ENCODE measurements at places on chromosomes 11 and 22.

DNA sequence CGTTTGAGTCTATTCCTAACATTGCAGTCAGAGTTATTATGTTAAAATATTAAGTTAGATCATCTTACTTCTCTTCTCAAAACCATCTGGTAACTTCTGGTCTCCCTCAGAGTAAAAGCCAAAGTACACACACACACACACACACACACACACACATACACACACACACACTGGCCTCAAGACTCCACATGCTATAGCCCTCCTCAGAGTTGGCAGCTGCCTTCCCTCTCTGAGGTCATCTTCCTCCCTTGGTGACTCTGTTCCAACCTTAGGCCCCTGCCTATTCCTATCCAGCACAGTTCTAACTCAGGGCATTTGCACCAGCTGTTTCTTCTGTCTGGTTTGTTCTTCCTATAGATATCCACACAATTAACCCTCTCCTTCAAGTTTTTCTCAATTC lies 272.0 kb upstream of the SESN3 start:
- no peak for DNase-seq

- peak; percentile 60 for DNase-seq
These were observed 31.0 kb upstream of the PPP2R1B start for GRCh38 chr11:111797145-111797581.

GRCh38 chr11:126521196-126521595 lies 165.7 kb downstream of the ST3GAL4 start:
- DNase-seq: no peak

- DNase-seq: no peak
These were observed 2314.1 kb downstream of the LRRC4C start for GRCh38 chr11:39145346-39145745.

GRCh38 chr11:120268686-120269085 lies 28.7 kb downstream of the POU2F3 start:
- DNase-seq: no peak

GRCh38 chr11:75790986-75791385 lies 22.4 kb downstream of the DGAT2 start:
- DNase-seq: no peak

GRCh38 chr11:47667135-47667534 lies 24.8 kb upstream of the MTCH2 start:
- DNase-seq: no peak

DNA sequence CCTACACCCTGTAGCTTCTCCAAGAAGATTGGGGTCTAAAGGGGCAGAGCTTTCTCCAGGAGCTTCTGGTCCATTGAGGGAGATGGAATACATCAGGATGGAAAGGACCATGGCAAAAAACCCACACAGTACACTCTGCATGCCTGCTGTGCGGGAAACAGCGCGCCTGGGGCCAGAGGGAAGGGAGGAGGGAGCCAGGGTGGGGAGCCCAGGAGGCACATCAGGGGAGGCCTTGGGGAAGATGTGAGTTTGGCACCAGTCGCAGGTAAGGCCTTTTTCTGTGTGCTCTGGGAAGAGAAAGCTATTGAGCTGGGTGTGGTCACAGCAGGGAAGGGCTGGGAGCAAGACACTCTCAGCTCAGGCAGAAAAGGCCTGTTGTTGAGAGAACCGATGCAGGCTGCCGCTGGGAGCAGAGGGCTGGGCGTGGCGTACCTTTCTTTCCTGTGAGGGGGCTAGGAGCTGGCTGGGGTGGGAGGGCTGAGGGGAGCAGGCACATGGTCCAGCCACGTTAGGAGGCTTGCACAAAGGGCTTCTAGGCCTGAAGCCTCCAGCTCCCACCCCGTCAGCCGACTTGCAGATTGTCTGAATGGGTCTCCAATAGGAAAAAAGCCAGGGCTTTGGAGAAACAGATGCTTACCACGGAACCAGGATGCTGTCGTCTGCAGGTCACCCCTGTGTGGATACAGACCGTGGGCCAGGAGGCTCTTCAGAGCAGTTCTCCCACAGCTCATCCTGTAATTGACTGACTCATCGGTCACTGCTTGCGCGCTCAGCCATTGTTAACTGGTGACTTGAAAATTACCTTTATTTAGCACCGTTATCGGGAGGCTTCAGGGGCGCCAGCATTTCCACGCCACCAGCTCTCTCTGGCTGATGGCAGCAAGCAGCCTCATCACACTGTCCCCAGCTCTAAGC lies 237.3 kb downstream of the ST3GAL4 start:
- DNase-seq: no peak

DNA sequence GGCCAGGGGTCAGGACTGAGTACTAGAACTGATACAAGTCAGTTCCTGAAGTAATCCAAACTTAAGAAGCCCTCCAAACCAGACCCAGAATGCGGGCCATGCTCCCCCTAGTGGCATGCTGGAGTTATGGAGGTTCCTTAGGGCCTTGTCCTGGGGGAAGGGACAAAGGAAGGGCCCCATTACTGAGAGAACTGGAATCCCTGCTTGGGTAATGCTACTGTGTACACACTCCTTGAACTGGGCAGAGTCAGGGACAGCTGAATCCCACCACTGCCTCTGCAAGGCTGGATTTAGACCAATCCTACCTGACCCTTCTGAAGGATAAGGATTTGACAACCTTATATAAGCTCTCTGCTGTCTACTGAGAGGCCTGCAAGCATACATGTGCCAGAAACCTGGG lies 97.3 kb upstream of the AKIP1 start:
- DNase-seq: peak; percentile 43

GRCh38 chr11:87097582-87097981 lies 59.8 kb downstream of the TMEM135 start:
- DNase-seq: peak; percentile 68

DNA sequence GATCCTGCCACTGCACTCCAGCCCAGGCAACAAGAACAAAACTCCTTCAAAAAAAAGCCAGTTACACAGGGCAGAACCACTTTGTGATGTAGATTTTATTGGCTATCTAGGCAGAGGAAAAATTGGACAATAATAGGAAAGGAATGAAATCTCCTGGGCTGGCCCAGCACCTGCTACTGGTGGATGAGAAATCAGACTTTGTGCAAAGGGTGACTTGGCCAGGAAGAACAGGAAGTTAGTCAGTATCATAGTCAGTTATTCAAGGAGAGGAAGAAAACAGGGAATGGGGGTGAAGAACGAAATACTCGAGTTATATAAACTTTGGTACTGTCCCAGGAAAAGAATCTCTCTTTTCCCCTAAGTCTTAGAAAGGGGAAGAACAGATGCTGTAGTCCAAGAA lies 11.0 kb upstream of the SPTBN2 start:
- no peak for DNase-seq

- DNase-seq: no peak
These were observed 56.3 kb upstream of the YPEL1 start for GRCh38 chr22:21791635-21792625.

GRCh38 chr22:28940441-28940840 lies 57.1 kb downstream of the ZNRF3 start:
- no peak for DNase-seq

DNA sequence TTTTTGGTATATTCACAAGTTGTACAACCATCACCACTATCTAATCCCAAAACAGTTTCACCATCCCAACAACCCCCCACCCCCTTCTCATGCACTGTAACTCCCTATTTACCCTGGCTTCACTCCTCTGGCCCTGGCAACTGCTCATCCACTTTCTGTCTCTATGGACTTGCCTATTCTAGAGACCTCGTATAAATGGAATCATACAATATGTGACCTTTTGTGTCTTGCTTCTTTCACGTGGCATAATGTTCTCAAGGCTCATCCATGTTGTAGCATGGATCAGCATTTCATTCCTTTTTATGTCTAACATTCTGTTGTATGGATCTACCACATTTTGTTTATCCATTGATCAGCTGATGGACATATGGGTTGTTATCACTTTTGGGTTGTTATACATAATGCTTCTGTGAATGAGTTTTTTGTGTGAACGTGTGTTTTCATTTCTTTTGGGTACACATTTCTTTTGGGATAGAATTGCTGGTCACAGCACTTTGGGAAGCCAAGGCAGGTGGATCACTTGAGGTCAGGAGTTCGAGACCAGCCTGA lies 46.1 kb downstream of the GDPD5 start:
- DNase-seq: no peak

DNA sequence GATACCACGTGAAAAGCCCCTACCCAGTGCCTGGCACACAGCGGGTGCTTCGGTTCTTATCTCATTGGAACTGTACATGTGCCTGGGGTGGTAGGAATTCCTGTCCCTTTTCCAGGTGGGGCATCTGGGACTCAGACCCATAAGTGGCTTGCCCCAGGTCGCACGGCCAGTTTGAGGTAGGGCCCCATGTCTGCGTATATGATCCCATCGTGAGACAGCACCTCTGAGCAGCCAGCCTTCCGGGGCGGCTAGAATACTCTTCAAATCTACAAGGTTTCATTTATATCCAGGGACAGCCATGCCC lies 33.5 kb upstream of the SMIM38 start:
- DNase-seq: no peak

- DNase-seq: no peak
These were observed 146.7 kb downstream of the LDLRAD3 start for GRCh38 chr11:36090356-36091109.

DNA sequence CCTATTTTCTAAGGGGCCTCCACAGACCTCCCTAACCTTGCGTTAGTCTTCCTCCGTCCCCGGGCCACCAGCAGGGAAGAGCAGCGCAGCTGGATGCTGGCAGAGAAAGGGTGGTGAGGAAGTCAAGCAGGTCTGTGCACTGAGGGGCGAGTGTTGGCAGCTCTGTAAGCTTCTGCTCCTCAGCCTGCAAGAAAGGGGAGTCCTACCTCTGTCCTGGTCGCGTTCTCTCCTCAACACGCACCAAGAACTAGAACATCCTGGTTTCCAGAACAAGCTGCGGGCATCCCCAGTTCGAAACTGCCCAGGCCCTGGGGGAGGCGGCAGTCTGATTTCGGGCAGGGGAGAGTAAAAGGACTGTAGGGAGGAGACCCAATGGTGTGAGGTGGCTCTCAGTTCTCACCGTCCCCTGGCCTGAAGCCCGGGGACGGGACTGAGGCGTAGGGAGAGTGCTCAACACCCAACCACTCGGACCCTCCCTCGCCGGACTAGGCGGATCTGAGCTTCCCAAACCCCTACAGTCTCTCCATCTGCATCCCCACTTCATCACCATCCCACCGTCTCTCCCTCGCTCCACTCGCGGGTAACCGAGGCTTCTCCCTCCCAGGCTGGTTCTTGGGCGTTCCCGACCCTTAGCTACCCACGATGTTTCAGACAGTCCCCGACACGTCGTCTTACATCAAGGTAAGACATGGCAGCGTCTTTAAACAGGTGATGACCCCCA lies 7.7 kb upstream of the FLI1 start:
- DNase-seq: no peak

- DNase-seq: no peak
These were observed 146.8 kb upstream of the DDI1 start for GRCh38 chr11:103889679-103890078.

DNA sequence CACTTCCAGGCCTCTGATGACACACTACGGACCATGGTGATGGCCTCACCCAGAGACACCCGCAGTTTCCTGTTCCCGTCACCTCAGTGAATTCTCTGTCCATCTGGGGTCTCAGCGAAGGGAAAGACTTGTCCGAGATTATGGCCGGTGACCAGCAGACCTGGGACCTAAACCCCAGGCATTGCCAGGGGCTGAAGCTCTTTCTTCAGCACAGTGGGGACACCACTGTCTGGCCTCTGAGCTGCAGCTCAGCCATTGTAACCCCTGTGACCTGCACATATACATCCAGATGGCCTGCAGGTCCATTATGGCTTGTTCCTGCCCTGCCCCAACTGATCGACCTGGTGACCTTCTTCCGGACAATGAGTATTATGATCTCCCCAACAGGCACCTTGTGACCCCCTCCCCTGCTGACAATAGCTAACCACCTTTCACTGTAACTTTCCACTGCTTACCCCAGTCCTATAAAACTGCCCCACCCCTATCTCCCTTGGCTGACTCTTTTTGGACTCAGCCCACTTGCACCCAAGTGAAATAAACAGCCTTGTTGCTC lies 22.3 kb downstream of the CBX7 start:
- no peak for DNase-seq

GRCh38 chr11:68998390-68998911 lies 14.6 kb downstream of the MRGPRF start:
- no peak for DNase-seq

DNA sequence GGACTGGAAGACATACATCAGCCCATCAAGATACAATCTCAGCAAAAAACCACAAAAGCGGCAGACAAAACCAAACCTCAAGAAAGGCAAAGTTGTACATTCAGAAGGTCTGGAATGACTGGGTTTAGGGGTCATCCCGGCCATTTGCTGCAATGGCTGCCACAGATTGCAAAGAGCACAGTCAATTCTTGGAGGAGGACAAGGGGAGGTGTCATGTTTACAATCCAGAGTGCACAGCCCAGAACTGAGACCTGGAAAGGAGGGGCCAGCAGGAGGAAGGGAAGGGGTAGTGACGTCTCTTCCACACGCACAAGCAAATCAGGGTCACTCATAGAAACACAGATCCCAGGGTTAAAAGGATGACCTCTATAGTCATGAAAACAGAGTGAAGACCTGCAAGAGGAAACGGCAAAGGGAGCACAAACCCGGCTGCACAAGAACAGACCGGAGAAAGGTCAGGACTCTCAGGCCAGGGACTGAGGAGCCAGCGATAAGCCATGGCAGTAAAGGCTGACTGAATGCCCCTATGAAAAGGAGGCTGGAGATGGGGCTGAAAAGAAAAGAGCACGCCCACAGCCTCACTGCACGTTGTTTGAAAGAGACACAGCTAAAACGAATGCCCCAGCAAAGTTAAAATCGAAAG lies 18.2 kb upstream of the MUC5AC start:
- DNase-seq: no peak

DNA sequence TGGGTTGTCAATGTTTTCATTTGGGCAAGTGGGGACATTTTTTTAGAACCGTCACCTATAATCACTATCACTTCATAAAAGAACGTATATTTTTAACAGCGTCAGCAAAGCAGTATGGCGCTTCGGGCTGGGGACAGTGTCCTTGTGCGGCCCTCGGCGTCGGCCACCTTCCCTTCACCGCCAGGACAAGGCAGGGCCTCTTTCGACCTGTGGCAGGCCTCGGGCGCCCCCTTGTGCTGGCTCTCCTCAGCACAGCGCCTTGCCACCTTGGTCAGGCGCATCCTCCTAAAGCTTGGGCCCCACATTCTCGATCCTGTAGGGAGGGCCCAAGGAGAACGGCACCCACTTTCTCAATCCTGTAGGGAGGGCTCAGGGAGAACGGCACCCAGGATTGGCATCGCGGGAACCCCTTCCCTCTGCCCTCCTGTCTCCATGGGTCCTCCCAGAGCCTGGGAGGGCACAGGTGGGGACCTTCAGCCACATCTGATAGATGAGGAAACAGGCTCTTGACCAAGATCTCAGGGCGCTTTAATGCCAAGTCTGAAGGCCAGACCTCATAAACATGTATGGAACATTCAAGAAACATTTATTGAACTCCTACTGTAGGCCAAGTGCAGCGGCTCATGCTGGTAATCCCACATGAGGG lies 11.5 kb upstream of the FADD start:
- DNase-seq: no peak

- DNase-seq: no peak
These were observed 43.2 kb downstream of the TBX1 start for GRCh38 chr22:19803736-19804267.

DNA sequence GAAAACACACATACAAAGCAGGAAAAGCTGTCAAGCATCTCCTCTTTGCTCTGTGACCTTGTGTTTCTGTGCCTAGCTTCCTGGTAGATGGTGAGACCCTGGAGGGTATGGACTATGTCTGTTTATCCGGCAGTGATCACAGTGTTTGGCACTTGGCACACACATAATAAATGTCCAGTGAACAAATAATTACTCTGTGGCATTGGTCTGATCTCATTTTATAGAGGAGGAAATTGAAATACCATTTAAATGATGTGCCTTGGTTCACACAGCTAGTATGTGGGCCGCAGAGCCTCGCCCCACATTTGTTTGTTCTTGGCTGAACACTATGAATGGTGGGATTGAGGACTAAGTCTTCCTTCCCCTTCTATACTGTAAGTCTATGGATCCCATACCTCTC lies 104.7 kb upstream of the SPON1 start:
- DNase-seq: no peak

Data from CMK (cell line).